A375 (cell line): ENCODE measurements at places on chromosomes 7 and 10. TPM values are rescaled to one million over a fixed set of nuclear protein-coding genes. Genes with fewer than 3 reads are reported as not detected.

The MYH16 gene
- total RNA-seq, result 0.87 and 1.7 TPM in 2 replicates

The GARIN1A gene
- 0.87 and 1.1 TPM in 2 replicates for total RNA-seq

The GJD4 gene
- 0.27 TPM in 1 of 2 replicates, not detected in the other for total RNA-seq

The HOXA13 gene
- total RNA-seq, result 0.11 and 0.26 TPM in 2 replicates

The CUZD1 gene
- 0.66 and 0.72 TPM in 2 replicates for total RNA-seq

The TRIM50 gene
- not detected in 2 replicates for total RNA-seq

The PIP gene
- not detected in 2 replicates for total RNA-seq

The PTEN gene
- total RNA-seq, result 35.9 and 56.9 TPM in 2 replicates

The GPR15LG gene
- not detected in 2 replicates for total RNA-seq

The STK31 gene
- total RNA-seq, result 0.23 and 0.29 TPM in 2 replicates

The TYW1 gene
- total RNA-seq, result 17.3 and 18.7 TPM in 2 replicates

The TAS2R5 gene
- total RNA-seq, result not detected in 2 replicates

The LDB3 gene
- total RNA-seq, result not detected in 2 replicates

The SLC29A3 gene
- 1.2 and 1.8 TPM in 2 replicates for total RNA-seq
